Effector CD8-positive, alpha-beta T cell (primary cell): ENCODE measurements at places on chromosomes 16 and 17.

- DNase-seq: no peak
Observed at GRCh38 chr16:23999663-24000062, 163.9 kb downstream of the PRKCB start.

DNA sequence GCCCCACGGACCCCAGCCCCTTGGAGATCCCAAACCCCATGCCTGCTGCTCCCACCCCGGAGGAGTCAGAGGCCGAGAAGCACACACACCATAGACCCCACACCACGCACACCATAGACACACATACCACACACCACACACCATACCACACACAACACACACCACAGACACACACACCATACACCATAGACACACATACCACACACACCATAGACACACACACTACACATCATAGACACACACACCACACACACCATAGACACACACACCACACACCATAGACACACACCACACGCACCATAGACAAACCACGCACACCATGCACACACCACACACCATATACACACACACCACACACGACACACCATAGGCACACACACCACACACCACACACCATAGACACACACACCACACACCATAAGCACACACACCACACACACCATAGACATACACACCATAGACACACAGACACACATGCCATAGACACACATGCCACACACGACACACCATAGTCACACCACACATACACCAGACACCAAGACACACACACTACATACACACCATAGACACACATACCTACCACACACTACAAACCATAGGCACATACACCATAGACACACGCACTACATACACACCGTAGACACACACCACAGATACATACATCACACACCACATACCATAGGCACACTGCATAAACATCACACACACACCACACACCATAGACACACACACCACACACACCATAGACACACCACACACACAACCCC, 11.3 kb downstream of the TBC1D16 start:
- DNase-seq: no peak

DNA sequence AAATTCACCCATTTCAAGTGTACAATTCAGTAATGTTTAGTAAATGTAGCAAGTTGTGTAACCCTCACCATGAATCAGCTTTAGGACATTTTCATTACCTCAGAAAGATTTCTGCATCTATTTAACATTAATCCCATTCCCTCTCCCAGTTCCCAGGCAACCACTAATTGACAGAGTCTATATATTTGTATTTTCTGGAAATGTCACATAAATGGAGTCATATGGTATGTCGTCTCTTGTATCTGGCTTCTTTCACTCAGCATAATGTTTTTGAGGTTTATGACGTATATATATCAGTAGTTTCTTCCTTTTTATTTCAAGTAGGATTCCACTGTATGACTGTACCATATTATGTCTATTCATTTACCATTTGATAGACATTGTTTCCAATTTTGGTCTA, 199.8 kb downstream of the CYB561 start:
- DNase-seq: no peak

- DNase-seq: no peak
Observed at GRCh38 chr16:77888871-77889270, 100.5 kb downstream of the VAT1L start.

GRCh38 chr16:21940570-21940969, 12.6 kb upstream of the UQCRC2 start:
- no peak for DNase-seq

GRCh38 chr17:51132964-51133319, 12.3 kb upstream of the SPAG9 start:
- no peak for DNase-seq

GRCh38 chr16:3173892-3174617, 13.9 kb upstream of the OR1F1 start:
- no peak for DNase-seq

DNA sequence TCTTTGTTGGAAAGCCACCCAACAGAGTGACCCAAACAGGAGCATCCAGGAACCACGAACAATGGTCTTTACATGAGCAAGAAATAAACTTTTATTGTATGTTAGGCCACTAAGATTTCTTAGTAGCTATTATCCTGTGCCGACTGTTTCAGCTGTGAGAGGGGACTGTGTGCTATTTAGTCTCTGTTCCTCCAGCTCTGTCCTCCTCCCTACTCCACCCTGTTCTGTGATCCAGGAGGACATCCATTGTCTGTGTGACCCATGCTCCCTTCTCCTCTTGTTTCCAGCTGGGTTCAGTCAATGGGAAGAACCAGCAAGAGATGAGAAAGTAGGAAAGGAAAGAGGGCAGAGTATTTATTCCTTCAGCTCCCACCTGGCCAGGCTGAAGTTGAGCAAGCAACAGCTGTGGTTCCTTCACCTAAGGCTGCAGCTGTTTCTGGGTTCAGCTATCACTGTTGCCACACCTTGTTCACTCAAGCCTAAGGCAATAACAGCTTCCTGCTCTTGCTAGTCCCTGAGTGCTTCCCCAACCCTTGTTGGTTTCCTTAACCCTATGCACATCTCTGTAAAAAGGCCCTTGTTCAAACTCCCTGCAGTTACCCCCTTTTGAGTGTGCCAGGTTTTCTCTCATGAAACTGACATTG, 14.9 kb upstream of the B4GALNT2 start:
- no peak for DNase-seq

- DNase-seq: no peak
Observed at GRCh38 chr17:77916264-77916663, 42.2 kb upstream of the TNRC6C start.

- no peak for DNase-seq
Observed at GRCh38 chr16:59148769-59149155, 414.6 kb upstream of the GOT2 start.

DNA sequence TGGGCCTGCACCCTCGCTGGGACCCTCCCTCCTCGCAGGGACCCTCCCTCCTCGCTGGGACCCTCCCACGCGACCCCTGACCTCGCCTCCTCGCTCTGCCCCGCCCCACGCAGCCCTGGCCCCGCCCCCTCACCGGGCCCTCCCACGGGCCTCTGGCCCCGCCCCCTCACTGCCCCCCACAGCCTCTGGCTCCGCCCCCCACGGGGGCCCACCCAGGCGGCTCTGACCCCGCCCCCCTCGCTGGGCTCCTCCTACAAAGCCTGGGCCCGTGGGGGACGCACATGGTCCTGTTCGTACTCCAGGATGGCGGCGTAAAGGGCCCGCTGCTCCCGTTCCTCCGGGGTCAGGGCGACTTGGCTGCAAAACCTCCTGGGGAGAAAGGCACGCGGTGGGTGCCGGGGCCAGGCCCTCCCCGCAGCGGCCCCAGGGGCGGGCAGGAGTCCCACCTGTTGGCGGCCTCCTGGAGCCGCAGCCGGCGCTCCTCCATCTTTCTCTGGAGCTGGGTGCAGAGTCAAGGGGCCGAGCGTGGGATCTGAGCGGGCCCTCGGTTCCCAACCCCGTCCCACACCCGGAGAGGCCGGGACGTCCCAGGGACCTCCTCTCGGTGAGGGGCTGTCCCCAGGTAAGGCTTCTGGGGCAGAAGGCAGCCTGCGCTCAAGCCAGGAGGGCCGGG, 9.0 kb downstream of the VPS9D1 start:
- peak; percentile 86 for DNase-seq

GRCh38 chr16:25905810-25906209, 214.1 kb downstream of the HS3ST4 start:
- no peak for DNase-seq

DNA sequence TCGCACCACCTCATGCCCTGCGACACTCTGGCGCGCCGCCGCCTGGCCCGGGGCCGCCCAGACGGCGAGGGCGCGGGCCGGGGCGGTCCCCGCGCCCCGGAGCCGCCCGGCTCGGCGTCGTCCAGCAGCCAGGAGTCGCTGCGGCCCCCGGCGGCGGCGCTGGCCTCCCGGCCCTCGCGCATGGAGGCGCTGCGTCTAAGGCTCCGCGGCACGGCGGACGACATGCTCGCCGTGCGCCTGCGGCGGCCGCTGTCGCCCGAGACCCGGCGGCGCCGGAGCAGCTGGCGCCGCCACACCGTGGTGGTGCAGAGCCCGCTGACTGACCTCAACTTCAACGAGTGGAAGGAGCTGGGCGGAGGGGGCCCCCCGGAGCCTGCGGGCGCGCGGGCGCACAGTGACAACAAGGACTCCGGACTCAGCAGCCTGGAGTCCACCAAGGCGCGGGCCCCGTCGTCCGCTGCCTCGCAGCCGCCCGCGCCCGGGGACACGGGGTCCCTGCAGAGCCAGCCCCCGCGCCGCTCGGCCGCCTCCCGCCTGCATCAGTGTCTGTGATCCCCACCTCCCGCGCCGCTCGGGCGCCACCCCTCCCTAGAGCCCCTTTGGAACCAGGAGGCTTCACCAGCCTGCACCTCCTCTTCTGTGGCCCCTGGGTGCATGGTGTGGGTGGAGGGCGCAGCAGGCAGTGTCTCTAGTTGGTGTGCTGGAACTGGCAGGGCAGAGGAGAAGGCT, 82.3 kb downstream of the ARHGAP23 start:
- DNase-seq: no peak

DNA sequence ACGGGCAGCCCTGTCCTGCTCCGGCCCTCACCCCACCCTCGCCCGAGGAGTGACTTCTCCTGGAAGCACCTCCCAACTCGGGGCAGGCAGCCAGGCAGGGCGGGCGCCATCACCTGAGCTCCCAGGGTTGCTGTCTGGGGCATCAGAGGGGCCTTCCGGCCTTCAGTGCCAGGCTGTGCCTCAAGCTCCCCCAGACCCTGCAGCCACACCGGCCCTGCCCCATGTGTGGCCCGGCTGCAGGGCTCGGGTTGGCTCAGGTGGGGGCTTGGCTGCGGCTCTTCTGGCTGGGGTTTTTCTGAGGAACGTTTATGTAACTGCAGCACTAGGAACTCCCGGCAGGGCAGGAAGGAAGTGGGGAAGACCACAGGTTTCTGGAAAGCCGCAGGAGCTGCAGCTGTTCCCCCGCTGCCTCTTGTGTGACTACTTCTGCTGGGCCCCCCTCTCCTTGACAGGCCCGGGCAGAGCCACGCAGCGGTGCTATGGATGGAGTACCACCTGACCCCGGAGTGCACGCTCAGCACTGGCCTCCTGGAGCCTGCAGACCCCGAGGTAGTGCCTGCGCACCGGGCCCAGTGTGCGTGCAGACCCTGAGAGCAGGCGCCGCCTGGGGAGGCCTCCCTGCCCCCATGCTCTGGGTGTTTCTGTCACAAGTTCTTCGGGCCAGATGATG, 45.6 kb downstream of the PRMT7 start:
- peak; percentile 34 for DNase-seq

- DNase-seq: no peak
Observed at GRCh38 chr16:68406458-68407152, 41.7 kb downstream of the SMPD3 start.

DNA sequence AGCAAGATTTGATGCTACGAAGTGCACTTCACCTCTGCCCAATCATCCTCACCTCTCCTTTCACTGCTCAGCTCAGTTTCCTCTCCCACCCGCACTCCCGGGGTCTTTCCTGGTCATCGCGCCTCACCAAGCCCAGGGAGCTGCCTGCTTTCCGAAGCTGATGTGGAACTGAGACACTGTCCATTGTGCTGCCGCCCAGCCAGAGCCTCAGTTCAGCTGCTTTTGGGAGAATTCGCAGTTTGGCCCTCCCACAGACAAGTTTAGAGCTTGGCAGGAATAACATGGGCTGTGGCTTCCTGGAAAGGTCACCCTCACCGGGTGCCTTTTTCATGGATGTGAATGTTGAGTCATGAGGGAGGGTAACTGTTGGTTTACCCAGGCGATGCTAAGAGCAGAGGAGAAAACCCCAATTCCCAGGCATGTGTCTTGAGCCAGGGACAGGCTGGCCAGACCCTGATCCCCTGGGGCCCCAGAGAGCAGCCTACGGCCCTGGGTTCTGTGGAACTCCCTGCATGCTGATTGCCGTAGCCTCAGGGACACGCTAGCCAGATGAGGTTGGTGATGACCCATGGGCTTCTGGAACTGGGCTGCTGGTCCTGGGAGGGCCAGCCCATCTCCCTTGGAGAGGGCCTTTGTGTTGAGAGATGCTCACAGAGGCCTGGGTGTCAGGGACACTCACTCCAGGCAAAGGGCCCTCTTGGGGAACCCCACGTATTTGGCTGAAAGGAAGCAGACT, 1687.5 kb downstream of the TP53TG3F start:
- no peak for DNase-seq

- DNase-seq: no peak
Observed at GRCh38 chr17:7131423-7131791, 16.8 kb upstream of the ASGR2 start.
